HFF-Myc (cell line): ENCODE measurements at places on chromosomes 5 and 9.

DNA sequence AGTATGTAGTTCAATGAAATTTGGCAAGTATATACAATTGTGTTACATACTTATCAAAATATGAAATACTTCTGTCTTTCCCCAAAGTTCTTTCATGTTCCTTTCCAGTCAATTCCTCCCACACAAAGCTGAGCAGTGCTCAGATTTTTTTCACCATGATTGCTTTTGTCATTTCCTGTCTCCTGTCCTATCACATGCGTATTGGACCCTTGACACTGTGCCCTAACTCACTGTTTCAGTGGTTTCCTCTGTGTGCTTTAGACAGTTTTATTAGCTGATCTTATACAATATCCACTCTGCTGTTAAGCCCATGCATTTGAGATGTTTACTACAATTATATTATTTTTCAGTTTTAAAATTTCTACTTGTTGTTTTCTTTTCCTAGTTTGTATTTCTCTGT is 463.6 kb upstream of the MEF2C start:
- DNase-seq, result peak; percentile 6

GRCh38 chr9:85523202-85523601 is 218.6 kb downstream of the AGTPBP1 start:
- DNase-seq, result no peak

DNA sequence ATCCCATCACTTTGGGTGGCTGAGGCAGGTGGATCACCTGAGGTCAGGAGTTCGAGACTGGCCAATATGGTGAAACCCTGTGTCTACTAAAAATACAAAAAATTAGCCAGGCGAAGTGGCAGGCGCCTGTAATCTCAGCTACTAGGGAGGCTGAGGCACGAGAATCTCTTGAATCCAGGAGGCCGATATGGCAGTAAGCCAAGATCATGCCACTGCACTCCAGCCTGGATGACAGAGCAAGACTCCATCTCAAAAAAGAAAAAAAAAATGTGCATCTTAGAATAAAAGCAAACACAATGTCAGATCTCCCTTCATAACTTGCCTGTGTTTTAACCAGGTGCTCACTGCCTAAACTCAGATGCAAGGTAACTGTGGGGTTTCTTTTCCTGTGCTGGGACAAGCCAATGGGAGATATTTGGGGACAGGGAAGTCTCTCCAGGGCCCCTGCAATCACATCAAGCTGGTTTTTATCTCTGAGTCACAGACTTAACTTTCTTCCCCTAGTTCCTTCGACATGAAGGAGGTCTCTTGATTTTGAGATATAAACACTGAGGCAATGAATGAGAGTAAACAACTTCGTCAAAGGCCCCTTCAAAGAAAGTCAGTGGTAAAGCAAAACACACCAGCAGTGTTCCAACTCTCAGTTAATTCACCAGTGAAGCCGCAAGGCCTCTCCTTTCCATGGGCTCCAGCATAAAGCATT is 99.1 kb downstream of the SNX18 start:
- no peak for DNase-seq

GRCh38 chr5:67605730-67606585 is 409.4 kb upstream of the CD180 start:
- no peak for DNase-seq

DNA sequence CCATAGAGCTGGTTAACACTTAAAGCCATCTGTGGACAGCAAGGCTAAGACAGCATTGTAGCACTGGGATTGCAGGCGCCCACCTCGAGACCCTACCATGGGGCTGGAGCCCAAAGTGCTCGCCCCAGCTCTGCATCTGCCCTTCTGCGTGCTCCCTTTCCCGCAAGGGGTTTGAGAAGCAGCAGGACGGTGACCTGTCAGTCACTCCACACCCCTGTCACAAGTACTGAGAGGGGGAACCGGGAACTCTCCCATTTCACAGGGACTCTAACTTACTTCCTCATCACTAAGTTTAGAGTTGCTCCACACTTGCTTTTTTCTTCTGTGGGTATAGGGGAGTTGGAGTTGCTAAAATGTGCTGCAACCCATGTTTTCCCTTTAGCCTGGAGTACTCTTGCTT is 273.2 kb downstream of the SMARCA2 start:
- no peak for DNase-seq
